Activated CD8-positive, alpha-beta T cell treated with anti-CD3 and anti-CD28 coated beads, Interleukin-2, amount 10 ng/mL, durations not matched to agents 7 days and 5 days (primary cell): ENCODE measurements at places on chromosomes 7 and 10.

DNA sequence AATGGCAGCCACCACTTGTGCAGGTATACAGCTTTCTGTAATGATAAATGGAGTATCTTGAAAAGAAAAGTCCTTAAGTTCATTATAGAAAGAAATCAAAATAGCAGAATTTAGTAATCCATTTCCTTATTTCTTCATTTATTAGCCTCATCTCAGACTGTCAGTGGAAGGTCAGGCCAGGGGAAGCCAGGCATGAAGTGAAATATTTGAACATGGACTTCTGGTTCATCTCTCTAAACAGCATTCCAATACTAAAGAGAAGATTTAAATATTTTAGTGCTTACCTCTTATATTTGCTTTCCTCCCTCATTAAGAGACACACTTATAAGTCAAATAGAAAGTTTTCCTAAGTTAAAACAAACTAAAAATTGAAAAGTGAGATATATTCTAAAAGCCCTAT lies 26.8 kb downstream of the TRDMT1 start:
- DNase-seq: no peak

- DNase-seq: no peak
Observed at GRCh38 chr7:25638068-25638467, 409.8 kb upstream of the NPVF start.

GRCh38 chr10:123995082-123995460 lies 98.3 kb downstream of the CHST15 start:
- no peak for DNase-seq

DNA sequence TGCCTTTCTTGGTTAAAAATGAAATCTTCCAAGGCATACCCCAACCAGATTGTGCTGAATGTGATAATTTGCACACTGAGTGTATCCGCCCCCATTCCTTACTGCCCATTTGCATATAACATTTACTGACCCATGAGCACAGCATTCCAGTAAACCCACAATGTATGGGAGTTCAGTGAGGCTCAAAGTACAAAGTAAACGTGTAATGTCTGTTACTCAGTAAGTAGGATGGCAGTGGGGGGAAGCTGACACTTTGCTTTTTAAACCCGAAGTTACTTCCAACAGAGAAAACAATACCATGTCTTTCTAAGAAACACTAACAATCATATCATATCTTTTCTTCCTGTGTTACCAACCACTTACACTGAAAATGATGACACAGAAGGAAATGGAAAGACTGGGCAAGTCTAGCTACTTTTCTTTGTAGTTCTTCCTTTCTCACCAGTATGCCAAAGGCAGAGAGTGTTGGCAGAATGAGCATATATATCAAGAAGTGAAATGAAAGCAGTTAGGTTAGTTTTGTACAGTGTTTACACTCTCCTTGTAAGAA lies 27.1 kb upstream of the SOSTDC1 start:
- no peak for DNase-seq

- DNase-seq: no peak
Observed at GRCh38 chr7:51577390-51577789, 260.8 kb upstream of the COBL start.

GRCh38 chr7:94655126-94655847 lies 646 bp downstream of the SGCE start:
- DNase-seq: no peak

- no peak for DNase-seq
Observed at GRCh38 chr10:35056686-35057085, 33.5 kb downstream of the CUL2 start.

- no peak for DNase-seq
Observed at GRCh38 chr7:117218700-117219099, 104.2 kb downstream of the WNT2 start.

GRCh38 chr10:37734971-37735370 lies 122.4 kb downstream of the ZNF248 start:
- no peak for DNase-seq

DNA sequence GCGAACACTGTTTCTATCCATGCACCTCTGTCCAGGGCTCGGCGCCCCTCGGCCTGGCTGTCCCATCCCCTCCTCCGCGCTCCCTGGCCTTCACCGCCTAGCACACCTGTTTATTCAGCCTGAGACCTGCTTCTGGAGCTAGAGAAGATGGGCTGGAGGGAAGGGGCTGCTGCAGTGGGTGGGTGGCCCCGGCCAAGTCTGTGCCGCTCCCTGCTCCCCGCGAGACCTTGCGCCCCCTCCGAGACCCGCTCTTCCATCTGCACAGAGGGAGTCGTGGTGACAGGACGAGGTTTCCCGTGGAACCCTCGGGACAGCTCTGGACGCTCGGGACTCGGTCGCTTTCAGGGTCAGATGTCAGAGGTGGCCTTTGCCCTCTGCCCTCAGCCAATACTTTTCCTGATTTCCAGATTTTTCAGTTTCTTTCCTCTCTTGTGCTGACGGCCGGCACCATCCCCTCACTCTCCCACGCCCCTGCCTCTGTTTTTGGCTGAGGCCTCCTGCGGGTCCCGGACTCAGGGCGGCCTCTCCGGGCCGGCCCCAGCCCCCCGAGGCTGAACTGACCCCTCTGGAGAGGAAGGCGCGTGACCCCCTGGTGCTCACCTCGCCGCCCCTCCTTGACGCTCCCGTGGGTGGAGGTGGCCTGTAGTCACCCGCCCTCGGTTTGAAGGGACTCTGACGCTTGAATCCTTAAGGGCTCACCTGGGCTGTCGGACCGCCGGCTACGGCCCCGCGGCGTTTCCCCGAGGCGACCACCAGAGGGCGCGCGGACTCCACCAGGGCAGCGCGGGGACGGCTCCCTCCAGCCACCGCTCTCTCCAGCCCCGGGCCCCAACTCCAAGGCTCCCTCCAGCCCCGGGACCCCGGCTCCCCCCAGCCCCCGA lies 15.6 kb downstream of the SHH start:
- peak; percentile 71 for DNase-seq

DNA sequence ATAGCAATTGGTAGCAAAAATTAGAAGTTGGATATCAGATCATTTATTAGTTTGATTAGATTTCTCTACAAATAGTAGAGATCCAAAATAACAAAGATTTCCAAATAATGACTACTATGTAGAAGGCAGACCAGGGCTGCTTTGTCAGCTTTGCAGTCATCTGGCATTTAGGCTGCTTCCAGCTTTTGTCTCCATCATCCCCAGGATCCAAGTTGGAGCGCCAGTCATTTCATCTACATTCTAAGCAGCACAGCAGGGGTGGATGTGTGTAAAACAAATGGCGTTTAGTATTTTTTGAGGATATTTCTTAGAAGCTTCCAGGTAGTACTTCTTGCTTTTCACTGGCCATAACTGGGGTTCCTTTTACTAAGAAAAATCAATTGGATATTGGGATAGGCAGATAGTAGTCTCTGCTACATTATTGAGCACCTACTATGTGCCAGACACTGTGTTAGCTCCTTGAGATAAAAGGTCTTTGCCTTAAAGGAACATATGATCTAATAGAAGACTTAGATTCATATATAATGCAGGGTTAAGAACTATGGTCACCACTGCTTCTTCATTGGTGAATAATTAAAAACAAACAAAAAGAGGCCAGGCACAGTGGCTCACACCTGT lies 41.5 kb downstream of the TPST1 start:
- no peak for DNase-seq

GRCh38 chr7:74183653-74184450 lies 9.7 kb downstream of the EIF4H start:
- DNase-seq: peak; percentile 42

- DNase-seq: peak; percentile 89
Observed at GRCh38 chr10:30783939-30784501, 154.5 kb upstream of the LYZL2 start.

DNA sequence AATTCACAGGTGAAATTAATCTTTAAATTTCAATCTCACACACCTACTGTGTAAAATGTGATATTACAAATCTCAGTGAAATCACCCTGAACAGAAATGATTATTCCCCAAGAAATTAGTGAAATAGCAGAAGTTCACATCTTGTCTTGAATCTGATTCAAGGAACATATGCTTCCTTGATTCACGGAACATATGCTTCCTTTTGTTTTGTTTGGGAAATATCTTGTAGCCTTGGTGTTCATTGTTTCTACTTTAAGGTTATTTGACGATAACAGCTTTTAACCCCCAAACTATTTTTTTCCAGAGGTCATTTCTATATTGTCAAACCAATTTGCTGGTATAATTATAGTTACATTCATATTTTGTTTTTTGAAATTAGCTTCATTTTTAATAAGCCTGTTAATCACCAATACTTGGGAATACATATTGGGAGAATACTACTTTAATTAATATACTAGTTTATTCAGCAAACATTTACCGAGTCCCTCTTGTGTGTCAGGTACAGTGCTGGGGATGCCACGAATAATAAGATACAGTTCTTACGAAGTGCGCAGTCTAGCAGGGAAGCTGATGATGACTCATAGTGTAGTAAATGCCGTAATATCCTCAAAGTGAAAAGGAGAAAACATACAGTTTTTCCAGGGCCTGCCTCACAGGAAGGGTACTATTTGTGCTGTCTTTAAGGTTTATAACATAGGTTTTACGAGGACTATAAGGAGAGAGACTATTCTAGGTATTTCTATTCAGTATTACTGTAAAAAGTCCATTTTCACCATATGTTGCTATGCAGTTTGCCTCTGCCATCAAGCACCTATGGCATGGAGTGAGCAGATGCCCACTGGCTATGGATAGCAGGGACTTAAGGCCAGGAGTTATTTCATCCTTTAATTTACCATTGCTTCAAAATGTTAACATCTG lies 32.5 kb downstream of the PRKAR2B start:
- no peak for DNase-seq

- peak; percentile 26 for DNase-seq
Observed at GRCh38 chr7:6271694-6272440, 557 bp downstream of the CYTH3 start.

- no peak for DNase-seq
Observed at GRCh38 chr7:6181136-6181535, 91.3 kb downstream of the CYTH3 start.

- no peak for DNase-seq
Observed at GRCh38 chr7:22181663-22182062, 175.3 kb downstream of the RAPGEF5 start.

DNA sequence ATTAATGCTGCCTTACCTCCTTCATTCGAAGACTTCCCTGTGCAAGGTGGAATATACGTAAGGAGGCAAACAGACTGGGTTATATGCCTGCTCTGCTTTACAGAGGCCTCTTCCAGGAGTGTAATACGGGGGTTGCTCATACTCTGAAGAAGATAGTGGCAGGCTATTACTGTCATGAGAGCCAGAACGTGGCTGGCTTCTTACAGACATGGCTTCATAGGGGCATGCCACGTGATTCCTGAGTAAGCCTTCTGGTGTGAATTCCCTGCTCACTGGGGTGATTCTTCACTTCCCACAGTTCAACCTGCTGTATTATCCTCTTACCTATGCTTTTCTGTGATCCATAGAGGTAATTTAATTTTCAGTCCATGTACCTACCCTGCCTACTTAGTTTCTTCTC lies 141.8 kb downstream of the ST7 start:
- no peak for DNase-seq

GRCh38 chr10:132410056-132410778 lies 13.2 kb downstream of the PWWP2B start:
- no peak for DNase-seq

DNA sequence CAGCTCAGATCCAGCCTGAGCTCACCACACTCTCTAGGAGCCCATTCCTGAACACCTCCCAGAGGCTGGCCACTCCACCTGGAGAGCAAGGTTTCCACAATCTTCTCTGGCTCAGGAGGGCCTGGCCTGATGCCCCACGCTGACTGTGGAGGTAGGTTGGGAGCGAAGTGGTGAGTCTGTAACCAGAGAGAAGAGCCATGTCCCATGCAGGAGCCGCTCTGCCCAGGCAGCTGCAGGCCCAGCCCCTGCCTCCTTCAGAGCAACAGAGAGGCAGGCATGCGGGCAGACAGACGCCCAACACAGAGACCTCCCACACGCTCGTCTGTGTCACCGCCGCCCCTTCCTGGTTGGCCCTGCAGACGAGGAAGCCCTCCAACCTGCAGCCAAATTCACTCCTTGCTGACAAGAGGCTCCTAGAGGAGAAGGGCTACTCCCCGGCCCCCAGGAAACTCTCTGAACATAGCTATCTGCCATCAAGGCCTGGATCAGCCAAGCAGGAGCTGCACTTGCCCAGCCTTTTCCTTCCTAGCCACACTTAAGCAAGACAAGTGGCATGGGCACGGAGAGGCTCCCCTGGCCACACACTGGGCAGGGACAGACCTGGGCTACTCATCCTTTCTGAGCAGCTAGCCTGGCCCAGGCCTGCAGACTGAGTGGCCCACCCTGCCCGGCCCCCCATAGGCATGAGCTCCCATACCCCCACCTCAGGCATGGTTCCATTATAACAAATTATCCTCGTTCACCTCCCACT lies 101.9 kb downstream of the GRID1 start:
- peak; percentile 14 for DNase-seq

- DNase-seq: no peak
Observed at GRCh38 chr10:45513551-45513950, 139.5 kb downstream of the ALOX5 start.

DNA sequence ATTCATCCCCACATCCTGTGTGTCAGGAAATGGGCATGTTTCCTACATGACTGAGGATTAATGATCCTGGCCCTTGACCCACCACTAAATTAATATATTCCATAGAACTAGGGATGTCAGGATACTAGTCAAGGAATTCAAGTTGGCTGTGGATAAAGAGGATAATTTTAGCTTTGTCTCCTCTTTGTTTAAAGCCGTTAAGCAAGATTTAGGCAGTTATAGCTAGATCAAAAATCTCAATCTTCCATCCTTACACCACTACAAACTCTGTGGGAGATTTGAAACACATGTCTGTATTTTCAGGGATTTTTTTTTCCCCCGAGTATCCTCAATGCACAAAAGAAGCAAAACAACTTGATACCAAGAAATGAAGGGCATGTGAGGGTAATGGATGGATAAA lies 417.1 kb downstream of the MAGI2 start:
- no peak for DNase-seq

DNA sequence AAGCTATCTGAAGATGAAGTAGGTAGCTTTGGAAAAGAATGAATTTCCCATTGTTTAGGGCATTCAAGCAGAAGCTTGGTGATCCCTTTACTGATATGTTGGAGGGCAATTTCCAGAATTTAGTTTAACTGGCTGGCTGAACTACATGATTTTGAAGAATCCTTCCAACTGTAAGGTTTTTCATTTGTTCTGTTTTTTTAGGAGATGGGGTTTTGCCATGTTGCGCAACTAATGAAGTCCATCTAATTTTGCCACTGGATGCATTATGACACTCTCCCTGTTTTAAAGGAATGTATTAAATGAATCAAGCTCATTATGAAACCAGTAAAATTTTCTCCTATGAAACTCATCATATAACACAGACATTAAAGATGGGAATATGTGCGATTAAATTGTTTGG lies 6.1 kb upstream of the DDX50 start:
- no peak for DNase-seq

- DNase-seq: no peak
Observed at GRCh38 chr7:423312-424260, 96.1 kb downstream of the PDGFA start.

- DNase-seq: no peak
Observed at GRCh38 chr10:76114581-76115001, 683.2 kb downstream of the LRMDA start.

DNA sequence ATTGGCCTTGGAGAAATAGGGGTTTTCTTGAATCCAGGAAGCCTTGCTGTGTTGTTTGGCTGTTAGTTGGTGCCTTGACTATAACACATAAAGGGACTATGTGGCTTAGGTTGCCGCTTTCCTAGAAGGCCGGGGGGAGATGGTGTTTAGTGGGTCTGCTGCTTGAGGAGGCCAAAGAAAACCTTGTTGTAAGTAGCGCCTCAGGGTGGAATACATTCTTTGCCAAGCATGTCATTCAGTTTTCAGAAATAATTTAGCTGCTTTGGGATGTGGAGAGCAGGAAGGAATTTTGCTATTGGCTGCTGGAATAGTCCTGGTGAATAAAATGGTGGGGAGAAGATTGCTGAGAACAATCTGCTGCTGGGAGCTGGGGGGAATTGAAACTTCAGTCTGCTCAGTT lies 132.9 kb upstream of the WNT16 start:
- DNase-seq: no peak

- DNase-seq: peak; percentile 63
Observed at GRCh38 chr7:63899691-63900393, 98.8 kb upstream of the ZNF722 start.
